Activated T-helper 1 cell treated with anti-CD3 and anti-CD28 coated beads, Interleukin-2, amount 50 U/mL, for 16 hours (primary cell): ENCODE measurements at places on chromosomes 5 and 9.

DNA sequence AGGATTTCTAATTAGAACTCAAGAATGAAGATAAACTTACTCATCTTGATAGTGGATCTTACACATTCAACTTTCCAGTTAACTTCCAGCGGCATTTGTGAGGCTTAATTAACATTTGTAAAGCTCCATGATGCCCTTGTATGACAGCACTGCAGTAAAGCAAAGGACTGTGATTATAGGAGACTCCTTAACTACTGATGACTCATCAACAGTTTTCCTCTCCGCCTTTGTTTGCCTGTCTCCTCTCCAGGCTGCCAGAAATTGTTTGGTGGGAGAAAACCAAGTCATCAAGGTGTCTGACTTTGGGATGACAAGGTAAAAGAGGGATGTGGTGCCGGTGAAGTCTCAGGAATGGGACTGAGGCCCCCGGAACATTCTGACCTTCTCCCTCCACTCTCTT lies 20.4 kb upstream of the CYFIP2 start:
- no peak for DNase-seq

GRCh38 chr5:163846512-163846911 lies 341.1 kb downstream of the MAT2B start:
- DNase-seq, result no peak

DNA sequence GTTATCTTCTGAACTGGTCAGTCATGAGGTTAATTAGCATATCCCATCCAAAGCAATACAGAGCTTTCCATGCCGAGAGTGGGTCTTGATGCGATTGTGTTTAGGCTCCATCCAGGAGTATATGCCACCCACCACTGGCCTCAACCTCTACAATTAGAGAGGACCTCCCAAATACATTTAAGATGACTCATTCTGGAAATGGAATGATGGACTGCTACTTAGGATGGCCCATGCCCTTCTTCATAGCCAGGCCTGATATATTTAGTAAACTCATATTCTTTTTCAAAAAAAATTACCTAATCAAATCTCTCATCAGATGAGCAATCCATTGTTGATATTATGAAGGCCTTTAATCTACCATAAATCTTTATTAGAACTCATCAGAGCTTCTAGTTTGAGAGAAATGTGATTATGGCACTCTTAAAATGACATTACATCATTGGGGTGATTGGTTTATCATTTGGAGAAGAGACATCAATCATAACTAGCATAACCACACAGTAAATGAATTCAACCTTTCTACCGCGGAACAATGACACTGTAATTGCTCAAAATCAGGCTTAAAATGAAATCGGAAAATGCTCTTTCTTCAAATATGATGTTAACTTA lies 414.2 kb upstream of the WWC1 start:
- DNase-seq, result no peak

DNA sequence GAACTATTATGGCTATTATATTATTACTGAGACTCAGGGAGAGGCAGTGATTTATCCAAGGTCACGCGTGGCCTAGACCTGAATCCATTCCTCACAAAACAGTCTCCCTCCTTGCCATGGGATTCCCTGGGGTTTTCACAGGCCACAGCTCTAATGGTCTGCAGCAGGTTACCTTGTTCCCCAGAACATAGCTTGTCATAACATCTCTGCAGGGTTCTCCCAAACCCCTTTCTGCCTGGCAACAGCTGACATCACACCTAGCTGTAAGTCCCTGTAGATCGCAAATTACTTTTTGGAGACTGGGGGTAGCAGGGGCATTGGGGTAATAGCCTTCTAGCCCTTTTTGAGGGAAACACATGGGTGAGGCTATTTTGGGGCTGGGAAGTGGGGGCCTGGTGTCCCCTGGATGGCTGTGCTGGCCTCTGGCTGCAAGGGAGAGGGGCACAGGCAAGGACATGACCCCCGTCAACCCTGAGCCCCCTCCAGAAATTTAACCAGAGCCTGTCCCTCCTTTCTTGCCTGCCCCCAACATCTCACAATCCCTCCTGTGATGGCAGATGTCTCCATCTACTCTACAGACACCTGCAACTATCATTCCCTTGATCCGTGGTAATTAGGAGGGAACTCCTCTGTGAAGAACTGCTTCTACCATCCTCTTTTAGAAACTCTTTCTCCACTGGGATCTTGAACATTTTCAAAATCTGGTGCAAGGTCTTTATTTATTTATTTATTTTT lies 1.3 kb downstream of the CD74 start:
- DNase-seq, result peak; percentile 26

DNA sequence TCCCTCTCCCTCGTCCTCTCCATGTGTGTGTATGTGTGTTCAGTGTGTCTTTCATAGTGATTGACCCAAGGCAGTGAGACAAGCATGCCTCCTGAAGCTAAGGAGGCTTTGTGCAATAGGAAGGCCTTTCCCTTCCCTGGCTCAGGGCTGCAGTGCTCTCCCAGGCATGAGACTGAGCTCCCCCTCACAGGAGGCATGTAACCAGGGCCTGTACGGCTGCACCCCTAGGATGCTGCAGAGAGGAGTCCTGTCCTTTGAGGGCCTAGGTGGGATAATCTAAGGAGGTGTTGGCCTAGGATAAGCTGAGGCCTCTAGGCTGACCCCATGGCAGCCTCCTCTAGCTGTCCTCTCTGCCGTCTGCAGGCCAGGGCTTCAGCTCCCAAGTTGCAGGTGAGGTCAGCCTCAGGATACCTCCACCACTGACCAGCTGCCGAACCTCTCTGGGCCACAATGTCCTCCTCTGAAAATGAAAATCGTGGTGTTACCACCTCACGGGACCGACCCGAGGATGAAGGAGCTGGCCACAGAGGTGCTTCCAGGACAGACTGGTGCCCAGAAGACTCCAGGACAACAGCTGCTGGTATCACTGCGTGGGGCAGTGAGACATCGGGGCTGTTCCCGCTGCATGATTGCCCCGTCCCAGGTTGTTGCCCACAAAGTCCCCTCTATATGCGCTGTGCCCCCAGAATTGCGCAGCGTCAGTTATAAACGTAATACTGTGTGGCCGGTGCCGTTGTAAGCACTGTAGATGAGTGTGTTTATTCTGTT lies 129.6 kb downstream of the BARX1 start:
- no peak for DNase-seq

- DNase-seq, result no peak
Observed at GRCh38 chr9:135087489-135087792, at the start of gene OLFM1. OLFM1 (plus strand) TSS chr9:135087668; CDS start chr9:135087990, 322 bp downstream.

DNA sequence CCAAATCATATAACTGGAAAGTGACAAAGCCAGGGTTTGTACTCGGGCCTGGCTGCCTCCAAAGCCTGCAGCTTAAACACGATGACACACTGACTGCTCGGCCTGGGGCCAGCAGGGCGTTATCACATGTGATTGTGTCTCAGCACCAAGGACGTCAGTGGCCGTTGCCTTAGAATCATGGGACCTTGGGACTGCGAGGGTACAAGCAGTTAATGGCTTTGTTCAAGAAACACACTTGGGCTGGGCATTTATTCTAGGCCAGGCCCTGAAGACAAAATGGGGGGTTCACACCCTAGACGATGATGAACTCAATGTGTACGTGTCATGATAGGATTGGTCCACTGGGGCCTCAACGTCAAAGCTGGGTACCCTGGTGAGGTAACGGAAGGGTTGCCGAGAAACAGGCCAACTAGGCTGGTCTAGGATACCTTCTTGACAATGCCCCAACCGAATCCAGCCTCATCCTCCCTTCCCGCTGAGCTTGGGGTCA lies 13.0 kb downstream of the SH3PXD2B start:
- no peak for DNase-seq

- no peak for DNase-seq
Observed at GRCh38 chr9:106964329-106964728, 101.4 kb downstream of the ZNF462 start.

- DNase-seq, result no peak
Observed at GRCh38 chr5:145543968-145544367, 291.2 kb downstream of the PRELID2 start.

DNA sequence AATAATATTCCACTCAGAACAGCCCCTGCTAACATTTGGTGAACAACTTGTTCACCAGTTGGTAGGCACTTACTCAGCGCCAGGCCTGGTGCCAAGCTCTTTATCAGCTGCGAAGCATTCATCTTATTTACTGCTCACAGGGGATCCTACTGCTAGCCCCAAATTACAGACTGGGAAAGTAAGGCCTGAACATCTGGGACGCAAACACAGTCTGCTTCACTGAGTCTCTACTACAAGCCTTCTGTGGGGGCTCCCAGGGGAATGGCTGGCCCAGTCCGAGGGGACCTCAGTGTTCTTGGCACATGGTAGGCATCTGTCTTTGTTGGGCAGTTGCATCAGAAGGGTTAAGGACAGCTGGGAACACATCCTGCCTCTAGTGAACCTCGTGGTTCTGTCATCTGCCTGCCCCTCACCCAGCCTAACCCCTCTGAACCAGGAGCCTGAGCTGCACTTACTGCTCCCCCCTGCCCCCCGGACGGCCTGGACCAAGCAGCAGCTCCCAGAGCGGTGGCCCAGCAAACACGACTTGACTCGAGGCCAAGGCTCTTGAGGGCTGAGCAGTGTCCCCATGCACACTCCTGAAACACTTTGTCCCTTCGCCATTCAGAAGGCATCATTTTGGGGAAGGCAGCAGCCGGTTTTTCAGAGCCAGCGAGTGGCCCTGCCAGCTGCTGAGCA lies at the start of gene PHYHD1:
Gene PHYHD1, plus strand, starts transcription at position 602 of the 678 bp plus-strand sequence. CDS start 1,342 bp downstream, outside the sequence.
- DNase-seq, result no peak

DNA sequence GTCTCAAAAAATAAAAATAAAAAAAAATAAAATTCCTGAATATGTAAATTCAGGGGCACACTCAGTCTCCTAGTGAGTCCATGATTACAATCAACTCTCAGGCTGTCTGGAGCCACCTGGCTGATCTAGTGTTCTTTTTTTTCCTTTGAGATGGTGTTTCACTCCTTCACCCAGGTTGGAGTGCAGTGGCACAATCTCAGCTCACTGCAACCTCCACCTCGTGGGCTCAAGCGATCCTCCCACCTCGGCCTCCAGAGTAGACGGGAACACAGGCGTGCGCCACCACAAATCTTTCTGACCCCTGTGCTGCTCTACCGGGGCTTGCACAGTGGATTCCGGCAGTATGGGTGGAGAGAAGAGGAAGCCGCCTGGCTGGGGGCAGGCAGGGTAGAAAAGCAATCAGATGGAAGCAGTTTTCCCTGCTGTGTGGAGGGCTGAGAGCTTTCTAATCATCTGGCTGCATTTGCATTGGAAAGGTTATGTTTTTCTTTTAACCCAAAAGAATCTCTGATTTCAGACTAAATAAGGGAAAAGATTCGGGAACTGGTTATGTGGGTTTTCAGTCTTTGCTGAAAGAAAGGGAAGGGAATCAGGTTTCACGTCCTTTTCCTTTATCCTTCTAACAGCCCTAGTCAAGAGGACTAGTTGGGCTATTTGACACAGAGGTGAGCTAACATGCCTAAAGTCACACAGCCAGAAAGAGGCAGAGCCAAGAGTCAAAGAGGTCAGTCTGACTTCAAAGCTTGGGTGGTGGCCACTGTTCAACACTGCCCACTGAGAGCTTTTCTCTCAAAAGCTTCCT lies 26.3 kb upstream of the CORO2A start:
- no peak for DNase-seq

GRCh38 chr9:14353222-14354056 lies 39.5 kb upstream of the NFIB start:
- DNase-seq, result peak; percentile 58

GRCh38 chr9:95343725-95344287 lies 26.3 kb upstream of the FANCC start:
- DNase-seq, result no peak
